PC-9 (cell line): ENCODE measurements at places on chromosomes 12 and 14. TPM values are rescaled to one million over a fixed set of nuclear protein-coding genes. Genes with fewer than 3 reads are reported as not detected.
A peak's percentile ranks its signal among the peaks of the same experiment; 100 is the strongest.

DNA sequence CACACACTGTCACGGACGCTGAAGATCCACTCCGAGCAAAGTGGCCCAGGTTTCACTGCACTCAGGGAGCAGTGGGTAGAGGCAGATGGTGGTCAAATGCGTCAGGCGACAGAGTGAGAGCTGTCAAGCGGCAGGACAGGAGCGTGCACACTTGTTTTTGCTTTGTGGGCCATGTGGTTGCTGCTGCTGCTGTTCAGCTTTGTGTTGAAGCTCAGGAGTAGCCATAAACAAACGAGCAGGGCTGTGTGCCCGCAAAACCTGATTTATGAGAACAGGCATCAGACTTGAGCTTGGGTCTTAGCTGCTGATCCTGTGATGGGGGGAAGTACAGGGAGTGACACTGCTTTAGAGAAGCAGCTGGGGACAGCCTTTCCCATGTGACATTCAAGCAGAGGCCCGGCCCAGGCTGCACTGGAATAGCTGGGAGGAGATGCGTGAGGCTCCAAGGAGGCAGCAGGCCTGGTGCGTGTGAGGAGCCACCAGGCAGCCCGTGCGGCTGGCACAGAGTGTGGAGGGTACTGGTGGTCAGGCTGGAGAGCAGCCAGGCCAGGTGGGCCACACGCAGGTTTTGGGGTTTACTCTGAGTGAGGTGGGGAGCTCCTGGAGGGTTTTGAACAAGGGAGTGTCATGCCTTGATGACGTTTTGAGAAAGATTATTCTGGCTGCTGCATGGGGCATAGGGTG is 31.1 kb upstream of the ASPG start:
- H3K36me3 ChIP-seq = no peaks in the 10 kb centered on the region
- no peak overlapping the region for H3K27ac ChIP-seq
- H3K4me1 ChIP-seq = no peaks in the 10 kb centered on the region
- no peak for DNase-seq
- peaks cover 67% of the 10 kb centered on the region for H3K27me3 ChIP-seq

DNA sequence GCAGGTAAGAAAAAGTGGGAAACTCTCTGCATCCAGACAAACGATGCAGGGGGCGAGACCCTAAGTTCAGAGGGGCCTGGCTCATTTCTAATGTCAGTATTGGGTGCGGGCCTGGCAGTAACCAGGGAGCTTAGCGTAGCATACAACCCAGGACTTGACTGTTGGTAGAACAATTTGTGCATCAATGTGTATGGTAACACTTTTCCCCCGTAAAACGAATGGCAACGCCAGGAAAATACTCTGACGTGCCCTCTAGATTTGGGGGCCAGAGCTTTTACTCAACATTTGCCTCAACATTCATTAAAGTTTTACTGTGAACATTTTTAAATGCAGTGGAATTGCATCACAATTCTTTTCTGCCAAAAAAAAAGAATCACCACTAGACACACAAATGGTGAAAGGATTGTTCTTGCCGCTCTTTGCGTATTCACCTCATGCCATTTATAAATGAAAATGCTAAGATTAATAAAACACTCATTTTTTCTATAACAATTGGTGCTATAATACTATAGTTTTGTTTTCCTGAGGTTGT is 867 bp downstream of the RHOJ start:
- no peaks in the 10 kb centered on the region for H3K36me3 ChIP-seq
- no peak overlapping the region for H3K4me3 ChIP-seq
- no peaks in the 10 kb centered on the region for H3K27me3 ChIP-seq

DNA sequence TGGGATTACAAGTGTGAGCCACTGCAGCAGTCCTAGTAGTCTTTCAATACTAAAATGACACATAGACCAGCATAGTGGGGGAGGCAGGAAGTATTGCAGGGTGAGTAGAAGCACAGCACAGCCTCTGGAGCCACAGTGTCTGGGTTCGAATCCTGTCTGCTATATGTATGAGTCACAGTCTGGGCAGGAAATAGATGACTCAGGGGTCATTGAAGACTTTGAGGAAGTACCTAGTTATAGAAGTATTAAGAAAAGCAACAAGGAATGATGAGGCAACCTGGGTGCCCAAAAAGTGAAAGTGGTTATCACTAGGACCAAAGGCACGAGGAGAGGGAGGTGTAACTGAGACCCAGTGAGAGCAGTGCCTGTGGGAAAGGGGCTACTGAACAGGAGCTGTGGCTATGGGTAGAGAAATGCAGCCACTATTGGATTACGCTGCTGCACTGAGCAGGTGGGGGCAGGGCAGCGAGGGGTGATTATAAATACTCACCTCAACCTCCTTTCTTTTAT is 124.0 kb downstream of the PDE3A start:
- H3K36me3 ChIP-seq = no peaks in the 10 kb centered on the region
- H3K27ac ChIP-seq = no peak overlapping the region

DNA sequence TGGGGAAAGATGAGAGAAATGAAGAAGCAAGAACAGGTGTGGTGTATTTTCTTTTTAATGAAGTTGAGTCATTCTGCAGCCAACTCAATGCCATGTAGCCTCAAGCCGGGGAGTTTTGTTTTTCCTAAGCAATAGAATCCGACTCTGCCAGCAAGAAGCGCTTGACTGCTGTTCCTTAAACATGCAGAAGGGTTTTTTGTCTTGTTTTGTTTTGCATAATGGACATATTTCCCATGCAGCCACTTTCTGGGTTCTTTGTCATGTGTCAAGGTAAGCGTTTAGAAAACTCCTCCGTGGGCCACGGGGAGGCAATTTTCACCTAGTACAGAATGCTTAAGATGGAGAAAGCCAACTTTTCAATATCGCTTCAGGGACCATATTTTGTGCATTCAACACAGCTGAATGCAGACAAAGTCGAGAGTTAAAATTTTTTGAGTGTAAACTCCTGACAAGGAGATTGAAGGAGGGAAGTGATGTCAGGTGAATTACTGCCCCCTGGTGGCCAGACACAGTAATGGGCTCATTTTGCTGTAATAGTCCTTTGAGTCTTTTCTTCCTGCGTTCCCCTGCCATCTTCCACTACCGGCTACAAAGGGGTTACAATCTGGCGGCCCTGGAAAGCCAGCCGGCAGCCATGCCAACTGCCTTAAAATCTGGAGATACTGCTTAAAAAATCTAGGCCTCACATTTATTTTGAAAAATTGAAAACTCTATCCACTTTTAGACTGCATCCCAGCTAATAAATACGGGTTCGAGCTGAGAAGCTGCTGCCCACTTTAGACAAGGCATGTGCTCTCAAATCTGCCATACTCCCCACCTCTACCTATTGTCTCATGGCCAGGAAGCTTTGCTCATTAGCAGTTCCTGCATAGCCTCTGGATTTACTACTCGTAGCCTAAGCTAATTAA is 3.2 kb upstream of the FICD start:
- peak; percentile 53 for DNase-seq
- no peak overlapping the region for H3K4me3 ChIP-seq
- H3K36me3 ChIP-seq = no peaks in the 10 kb centered on the region; the same call in 1 of the 2 replicates
- H3K27me3 ChIP-seq = no peaks in the 10 kb centered on the region
- no peak overlapping the region for H3K27ac ChIP-seq

- DNase-seq = no peak
- no peaks in the 10 kb centered on the region for H3K36me3 ChIP-seq
- H3K27me3 ChIP-seq = no peaks in the 10 kb centered on the region
- H3K4me3 ChIP-seq = no peak overlapping the region
- no peaks in the 10 kb centered on the region for H3K4me1 ChIP-seq
These were observed 91.1 kb downstream of the MYF5 start for GRCh38 chr12:80807640-80808288.

GRCh38 chr14:22432348-22432976 is 156.6 kb downstream of the DAD1 start:
- H3K4me3 ChIP-seq = peak overlapping the region; percentile 26; the same call in 1 of the 2 replicates
- no peaks in the 10 kb centered on the region for H3K36me3 ChIP-seq
- H3K4me1 ChIP-seq = peaks cover 52% of the 10 kb centered on the region
- peak overlapping the region; percentile 100 for H3K27ac ChIP-seq
- no peaks in the 10 kb centered on the region for H3K27me3 ChIP-seq

DNA sequence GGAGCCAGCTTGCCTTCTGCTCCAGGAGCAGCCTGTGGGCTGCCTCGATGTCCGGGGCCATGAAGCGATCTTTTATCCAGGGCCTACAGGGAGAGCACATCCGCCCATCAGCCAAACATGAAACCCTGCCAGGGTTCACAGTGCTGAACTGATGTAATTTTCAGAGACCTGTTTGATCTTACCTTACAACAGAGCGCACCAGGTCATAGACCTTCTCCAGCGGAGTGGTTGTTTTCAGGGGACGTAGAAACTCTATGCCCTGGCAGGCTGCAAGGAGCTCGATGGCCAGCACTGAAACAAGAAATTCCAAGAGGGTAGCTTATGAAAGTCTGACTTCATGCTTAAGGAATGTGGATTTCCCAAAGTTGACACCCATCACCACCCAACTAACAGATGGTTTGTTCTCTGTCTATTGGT is 19.7 kb downstream of the HAL start:
- peaks cover 4% of the 10 kb centered on the region for H3K4me1 ChIP-seq
- peak; percentile 40 for DNase-seq

DNA sequence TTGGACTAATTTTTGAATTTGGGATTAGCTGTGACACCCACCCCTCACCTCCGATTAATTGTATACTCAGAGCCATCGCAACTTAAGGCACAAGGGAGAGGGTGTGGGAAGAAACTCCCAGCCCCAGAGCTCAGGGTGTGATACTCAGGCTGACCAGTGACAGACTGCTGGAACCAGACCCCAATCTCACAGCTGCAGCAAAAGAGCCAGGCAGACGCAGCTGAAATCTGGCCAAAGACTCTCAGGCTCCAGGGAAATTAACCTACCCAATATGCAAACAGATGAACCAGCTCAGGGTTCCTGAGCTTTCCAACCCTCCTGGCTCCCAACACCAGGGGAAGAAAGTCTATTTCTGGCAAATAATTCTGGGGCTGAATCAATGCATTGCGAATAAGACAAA is 30.5 kb downstream of the ANAPC7 start:
- H3K36me3 ChIP-seq = peaks cover 25% of the 10 kb centered on the region
- H3K27me3 ChIP-seq = no peaks in the 10 kb centered on the region
- DNase-seq = no peak
- H3K4me1 ChIP-seq = no peaks in the 10 kb centered on the region
- no peak overlapping the region for H3K27ac ChIP-seq

DNA sequence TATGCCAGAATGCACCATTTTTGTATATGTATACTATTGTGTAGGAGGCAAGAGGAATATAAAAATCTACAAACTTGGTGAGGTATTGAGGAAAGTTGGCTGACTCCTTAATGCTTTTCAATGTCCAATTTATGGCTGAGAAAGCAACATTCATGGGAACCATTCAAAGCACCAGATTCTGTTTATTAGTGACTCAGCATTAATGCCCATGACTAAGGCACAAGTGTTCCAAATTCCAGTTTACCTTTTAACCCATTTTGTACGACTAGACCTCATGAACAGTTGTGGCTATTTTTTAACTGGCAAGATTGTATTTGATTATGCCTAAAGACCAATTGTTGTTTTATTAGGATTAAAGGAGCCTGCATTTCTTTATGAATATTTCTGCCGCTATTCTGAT is 375.4 kb upstream of the ATP2B1 start:
- no peaks in the 10 kb centered on the region for H3K27me3 ChIP-seq
- H3K4me1 ChIP-seq = no peaks in the 10 kb centered on the region
- no peak overlapping the region for H3K27ac ChIP-seq
- H3K4me3 ChIP-seq = no peak overlapping the region

DNA sequence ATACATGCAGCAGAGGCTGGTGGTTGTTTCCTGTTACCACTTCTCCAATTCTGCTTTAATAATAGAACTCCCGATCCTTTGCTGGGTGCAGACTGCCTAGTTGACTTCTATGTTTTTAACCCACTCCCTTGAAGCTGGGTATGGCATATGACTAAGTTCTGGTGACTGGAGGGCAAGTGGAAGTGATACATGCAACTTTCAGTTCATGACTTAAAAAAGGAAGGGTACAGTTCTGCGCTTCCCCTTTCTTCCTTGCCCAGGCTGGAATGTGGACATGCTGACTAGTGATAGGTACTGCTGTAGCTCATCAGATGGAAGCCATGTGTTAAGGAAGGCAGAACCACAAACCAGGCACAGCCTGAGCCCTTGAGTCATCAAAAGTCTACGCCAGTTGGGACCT is 2.4 kb upstream of the A2M start:
- H3K4me1 ChIP-seq = no peaks in the 10 kb centered on the region
- no peak overlapping the region for H3K27ac ChIP-seq
- no peak overlapping the region for H3K4me3 ChIP-seq
- DNase-seq = no peak
- H3K36me3 ChIP-seq = no peaks in the 10 kb centered on the region
- H3K27me3 ChIP-seq = peaks cover 6% of the 10 kb centered on the region; the same call in 1 of the 2 replicates

SPRYD4 gene
- 3.2 and 3.3 TPM in 2 replicates for total RNA-seq

KRT85 gene
- not detected in 2 replicates for total RNA-seq

LRTM2 gene
- not detected in 2 replicates for total RNA-seq

TAC3 gene
- total RNA-seq = not detected in 2 replicates

KRT78 gene
- 1.5 and 1.7 TPM in 2 replicates for total RNA-seq

CRACR2A gene
- not detected in 2 replicates for total RNA-seq
